Stimulated activated CD4-positive, alpha-beta T cell treated with anti-CD3 and anti-CD28 coated beads, TNF-alpha, amount 100 ng/mL, for 24 hours (primary cell): ENCODE measurements at places on chromosomes 5 and 9.

DNA sequence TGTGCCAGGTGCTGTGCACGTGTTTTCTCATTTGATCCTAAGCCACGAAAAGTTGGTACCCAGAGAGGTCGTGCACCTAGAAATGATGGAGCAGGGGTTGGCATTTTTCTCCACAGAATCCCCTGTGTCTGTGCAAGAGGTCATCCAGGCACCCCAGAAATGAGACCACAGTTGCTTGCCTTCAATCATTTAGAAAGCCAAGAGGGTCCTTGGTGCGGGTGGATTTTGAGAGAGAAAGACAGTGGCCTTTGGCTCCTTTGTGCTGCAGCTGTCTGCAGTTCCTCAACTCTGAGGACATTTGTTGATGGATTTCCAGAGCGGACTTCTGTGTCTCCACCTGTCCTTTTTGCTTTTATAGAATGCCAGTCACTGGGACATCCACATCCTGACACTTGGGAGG, 33.8 kb upstream of the SPRY4 start:
- no peak for DNase-seq

DNA sequence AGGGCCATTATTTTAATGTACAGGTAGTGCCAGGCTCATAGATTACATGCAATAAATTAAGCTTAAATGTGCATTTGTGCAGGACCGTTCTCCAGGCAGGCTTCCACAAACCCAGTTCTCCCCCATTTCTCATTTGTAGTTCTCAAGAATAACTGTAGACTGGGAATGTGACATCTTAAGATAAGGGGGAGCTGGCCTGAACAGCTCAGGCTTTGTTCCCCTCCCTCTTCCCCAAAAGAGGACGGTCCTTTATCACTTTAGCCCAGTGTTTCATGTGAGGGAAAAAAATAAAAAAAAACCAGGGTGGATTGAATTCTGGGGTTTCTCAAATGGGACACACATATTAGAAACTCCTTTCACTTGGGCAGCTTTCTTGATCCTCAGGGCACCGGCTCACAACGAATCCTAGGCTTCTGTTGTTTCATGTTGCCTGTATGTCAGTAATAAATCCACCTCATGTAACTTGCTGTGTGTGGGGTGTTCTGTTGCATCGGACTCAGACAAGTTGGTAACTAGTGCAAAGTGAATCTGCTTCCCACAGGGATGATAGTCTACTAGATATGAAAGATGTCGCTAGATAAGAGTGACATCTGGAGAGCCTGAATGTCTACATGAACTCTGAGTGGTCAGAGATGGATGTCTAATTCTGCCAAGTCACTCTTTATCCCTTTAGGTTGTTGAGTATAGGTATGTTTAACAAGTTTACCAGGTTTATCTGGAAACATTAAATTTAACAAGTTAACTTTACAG, 2030.6 kb upstream of the NUDT12 start:
- no peak for DNase-seq

- DNase-seq: no peak
Observed at GRCh38 chr9:34744295-34745221, 34.6 kb upstream of the CCL21 start.

DNA sequence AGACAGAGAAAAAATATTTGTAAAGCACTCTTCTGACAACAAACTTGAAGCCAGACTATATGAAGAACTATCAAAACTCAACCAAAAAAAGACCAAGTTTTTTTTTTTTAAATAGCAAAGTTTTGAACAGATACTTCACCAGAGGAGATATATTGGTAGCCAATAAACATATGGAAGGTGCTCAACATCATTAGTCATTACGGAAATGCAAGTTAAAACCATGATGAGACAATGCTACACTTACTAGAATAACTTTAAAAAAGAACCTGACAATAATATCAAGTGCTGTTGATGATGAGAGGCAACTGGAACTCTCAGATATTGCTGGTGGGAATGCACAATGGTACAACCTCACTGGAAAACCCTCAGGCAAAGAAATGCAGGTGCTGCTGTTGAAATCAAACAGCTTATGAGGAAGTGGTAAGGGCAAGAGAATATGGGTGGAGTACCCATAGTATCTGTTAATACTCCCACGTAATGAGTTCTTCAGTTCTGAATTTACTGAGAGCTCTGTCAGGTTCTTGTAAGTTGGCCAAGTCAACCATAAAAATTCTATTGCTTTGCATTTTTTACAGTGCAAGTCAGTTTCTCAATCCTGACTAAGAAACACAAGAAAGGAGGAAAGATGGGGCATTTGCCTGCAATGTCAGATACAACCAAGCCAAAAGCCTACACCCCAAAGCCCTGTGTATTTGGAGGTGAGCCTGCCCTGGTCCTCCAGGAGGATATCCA, 87.3 kb upstream of the GNAQ start:
- DNase-seq: no peak

GRCh38 chr5:177368869-177369644, 11.3 kb downstream of the RGS14 start:
- DNase-seq: no peak

DNA sequence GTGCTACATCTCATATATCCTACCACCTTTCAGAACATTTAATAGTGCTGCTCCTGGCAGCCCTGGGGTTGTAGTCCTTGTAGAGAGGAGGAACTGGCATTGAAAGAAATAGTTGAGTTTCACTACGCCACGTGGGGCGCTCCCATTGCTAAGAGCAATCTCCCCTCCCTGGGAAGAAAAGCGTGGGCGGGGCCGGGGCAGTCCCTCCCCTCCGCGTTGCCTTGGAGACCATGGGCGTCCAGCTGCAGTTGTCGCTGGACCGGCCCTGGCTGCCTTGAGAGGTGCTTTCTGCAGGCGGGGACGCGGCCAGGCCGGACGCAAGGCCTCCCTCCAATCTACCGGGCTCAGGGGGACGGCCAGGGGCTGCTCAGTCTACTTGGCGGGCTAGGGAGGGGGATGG, 368 bp upstream of the CCDC180 start:
- no peak for DNase-seq

- DNase-seq: no peak
Observed at GRCh38 chr5:68139611-68140441, 75.7 kb upstream of the PIK3R1 start.

DNA sequence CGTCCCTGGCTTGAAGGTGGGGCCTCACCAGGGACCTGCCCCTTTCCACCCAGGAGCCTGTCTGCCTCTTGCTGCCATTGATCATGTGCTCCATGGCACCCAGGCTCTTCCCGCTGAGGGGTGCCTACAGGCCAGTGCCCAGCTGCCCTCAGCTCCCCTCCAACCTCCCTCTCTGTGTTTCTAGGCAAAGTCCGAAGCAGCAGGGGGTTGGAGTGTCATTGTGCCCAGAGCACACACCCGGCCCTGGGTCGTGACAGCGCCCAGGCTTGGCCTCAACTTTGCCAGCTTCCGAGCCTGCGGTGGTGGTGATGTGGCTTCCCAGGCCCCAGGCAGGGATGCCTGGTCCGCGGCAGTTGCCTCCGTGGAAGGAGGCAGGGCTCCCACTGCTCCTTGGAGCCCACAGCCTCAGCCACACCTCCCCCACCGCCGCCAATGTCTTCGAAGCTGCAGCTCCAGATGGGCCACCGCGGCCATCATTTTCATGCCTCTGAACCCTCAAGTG, 52.4 kb downstream of the GTF3C4 start:
- DNase-seq: no peak

DNA sequence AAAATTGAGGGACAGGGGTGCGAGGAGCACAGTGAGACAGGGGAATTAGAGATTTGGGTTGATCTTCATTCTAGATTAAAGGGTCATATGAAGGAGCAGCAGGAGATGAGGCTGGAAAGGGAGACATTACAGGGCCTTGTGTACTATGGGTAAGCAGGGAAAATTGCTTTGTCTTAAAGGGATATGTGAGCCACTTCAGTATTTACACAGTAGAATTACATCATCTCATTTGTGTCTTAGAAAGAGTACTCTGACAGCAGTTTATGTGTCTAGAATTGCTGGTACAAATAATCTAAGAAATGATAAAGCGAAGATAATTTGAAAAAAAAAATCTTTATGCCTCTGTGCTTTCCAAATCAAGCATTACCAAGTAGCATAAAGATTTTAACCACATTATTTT, 287.0 kb upstream of the ARRDC3 start:
- DNase-seq: no peak

GRCh38 chr9:124498040-124498439, 9.2 kb downstream of the NR5A1 start:
- DNase-seq: no peak

DNA sequence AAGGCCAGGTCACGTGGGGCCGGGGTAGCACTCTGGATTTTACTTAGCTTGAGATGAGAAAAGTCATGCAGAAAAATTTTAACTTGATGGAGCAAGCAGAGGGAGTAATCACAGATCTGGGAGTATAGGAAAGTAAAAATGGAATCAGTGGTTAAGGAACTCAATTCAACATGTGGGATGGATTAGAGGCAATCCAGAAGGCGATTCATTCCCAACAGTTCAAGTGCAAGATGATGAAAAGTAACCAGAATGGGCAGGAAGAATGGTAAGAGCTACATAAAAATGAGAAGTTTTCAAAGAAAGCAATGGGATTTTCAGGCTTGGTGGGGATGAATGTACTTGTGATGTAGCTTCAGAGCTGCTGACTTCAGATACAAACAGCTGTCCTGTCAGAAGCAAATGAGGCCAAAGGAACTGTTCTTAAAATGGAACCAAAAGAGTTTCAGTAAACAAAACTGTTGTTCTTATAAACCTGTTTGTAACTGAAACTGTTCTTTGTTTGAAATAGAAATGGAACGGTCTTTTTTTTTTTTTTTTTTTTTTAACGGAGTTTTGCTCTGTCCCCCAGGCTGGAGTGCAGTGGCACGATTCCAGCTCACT, 5.6 kb upstream of the SEC24A start:
- DNase-seq: no peak

GRCh38 chr9:111909444-111909843, 12.8 kb downstream of the UGCG start:
- DNase-seq: no peak

- no peak for DNase-seq
Observed at GRCh38 chr9:135224286-135224877, 136.9 kb downstream of the OLFM1 start.

- no peak for DNase-seq
Observed at GRCh38 chr9:92618633-92619225, 51.2 kb downstream of the IPPK start.

- DNase-seq: no peak
Observed at GRCh38 chr5:170478306-170478705, 25.5 kb upstream of the KCNIP1 start.

GRCh38 chr5:152689250-152689711, 284.2 kb upstream of the NMUR2 start:
- no peak for DNase-seq

GRCh38 chr9:134391319-134392231, 65.3 kb downstream of the RXRA start:
- peak; percentile 69 for DNase-seq
